ENCODE measurements at places on chromosomes 11 and 22.

DNA sequence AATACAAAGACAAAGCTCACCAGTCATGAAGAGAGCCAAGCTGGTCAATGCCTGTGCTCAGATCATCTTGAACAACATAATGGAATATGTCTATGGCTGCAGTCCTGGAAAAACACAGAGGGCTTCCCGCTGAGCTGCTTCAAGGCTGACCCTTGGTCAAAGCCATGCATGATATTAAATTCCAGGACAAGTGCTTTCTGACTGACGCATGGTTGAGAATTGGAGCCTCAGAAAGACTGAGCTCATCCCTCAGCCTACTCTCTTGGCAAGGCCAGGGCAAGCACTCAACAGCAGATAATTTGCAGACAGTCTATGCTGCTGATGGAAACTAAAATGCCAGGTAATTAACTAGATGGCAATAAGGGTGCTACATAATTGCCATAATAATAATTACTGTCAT is 89.2 kb downstream of the GALNT18 start:
- no peak for DNase-seq

DNA sequence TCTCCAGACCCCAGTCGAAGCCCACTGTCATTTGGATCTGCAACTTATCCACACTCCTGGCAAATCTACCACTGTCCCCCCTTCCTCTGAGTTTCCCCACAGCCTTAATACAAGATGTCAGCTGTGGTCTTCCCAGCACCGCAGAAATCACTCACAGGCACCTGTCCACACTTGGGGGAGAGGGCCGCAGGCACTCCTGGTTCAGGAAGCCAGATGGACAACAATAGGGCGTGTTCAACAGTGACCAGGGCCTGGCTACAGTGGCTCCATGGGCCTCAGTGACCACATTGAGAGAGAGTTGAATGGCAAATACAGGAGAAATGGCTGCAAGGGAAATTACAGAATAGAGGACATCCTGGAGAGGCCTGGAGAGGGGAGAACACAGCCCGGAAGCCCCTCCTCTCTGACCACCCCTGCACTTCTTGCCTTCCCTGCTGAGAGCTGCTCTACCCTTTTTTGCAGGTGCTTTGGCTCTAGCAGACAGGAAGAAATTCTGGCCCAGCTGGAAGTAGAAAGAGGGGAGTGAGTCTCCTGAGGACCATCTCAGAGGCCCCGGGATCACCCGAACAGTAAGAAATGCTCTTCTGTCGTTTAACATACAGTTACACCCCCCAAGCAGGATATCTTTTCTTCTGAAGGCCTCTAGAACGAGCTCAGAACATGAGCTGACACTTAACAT is 164.6 kb downstream of the FEZ1 start:
- DNase-seq = no peak

DNA sequence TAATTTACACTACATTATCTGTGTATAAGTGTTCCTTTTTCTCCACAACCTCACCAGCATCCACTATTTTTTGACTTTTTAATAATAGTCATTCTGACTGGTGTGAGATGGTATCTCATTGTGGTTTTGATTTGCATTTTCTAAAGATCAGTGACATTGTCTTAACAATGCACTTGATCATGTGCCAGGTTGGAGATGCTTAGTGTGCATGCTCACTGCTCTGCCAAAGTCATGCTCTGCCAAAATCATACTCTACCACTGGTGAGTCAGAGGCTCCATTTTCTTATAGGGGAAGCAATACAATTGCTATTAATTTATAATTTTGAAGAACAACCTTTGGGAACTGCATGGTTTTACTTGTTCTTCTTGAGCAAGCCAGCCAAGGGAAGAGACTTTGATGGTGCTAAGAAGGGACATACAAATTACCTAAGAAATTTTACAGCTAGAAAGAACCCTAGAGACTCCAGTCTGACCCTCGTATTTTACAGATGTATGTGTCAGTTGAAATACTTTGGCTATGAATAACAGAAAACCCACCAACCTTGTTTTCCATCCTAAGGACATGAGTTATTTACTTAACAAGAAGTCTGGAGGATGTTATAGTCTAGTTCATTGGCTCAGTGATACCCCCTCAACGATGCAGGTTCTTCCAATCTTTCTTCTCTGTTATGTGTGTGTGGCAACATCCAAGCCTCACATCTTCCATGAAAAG is 368.9 kb downstream of the DDX10 start:
- DNase-seq = no peak

- DNase-seq = no peak
Measured at GRCh38 chr11:27977031-27977430, 130.9 kb downstream of the KIF18A start.

GRCh38 chr11:130301002-130301401 is 13.7 kb downstream of the ZBTB44 start:
- DNase-seq = no peak

- DNase-seq = peak; percentile 24
Measured at GRCh38 chr22:46984751-46985506, 222.5 kb downstream of the TBC1D22A start.

DNA sequence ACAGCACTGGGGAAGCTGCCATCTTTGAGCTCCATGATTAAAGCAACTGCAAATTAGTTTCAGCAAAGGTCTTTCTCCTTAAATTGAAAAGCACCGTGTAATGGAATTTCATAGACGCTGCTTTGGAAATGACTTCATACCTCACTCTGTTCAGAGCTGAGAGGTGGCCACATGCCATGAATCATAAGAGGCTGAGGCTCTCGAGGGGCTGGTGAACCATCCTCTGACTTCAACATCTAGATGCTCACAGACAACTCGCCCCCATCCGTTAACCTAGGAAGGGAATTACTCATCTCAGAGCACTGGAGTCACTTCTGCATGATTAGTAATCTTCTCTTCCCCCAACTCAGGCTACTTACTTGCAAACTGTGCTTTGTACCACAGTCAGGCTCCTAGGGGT is 122.3 kb downstream of the RCN1 start:
- no peak for DNase-seq

GRCh38 chr11:19380375-19380774 is 139.6 kb upstream of the E2F8 start:
- DNase-seq = no peak

GRCh38 chr11:42526426-42526825 is 785.4 kb upstream of the API5 start:
- no peak for DNase-seq

DNA sequence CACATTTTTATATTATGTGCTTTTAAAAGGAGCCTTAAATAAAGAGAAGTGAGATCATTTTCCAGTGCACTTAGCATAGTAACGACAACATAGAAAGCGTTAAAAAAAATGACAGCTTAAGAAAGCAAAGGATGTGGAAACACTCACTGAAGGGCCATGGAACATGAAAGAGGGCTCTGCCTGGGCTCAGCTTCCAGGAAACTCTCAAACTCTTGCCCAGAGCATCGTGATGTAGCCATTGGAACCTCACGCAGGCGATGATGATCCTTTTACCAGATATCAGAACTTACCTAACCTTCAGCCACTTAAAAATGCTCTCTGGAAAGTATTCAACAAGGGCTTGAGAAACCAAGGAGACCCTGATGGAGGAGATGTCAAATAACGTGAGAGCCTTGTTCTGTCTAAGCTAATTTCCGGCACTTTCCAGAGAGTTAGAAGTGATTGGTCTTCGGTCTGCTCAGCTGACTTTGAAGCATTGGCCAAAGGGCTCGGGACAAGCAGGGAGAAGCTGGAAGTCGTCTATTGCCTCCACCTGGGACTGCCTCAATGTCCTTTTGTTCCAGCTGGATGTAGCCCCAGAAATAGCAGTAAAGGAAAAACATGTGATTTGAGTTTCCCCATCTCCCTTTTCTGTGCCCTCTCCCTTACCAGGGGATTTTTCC is 21.5 kb upstream of the ETS1 start:
- no peak for DNase-seq

- no peak for DNase-seq
Measured at GRCh38 chr11:14232652-14233051, 126.3 kb downstream of the RRAS2 start.

DNA sequence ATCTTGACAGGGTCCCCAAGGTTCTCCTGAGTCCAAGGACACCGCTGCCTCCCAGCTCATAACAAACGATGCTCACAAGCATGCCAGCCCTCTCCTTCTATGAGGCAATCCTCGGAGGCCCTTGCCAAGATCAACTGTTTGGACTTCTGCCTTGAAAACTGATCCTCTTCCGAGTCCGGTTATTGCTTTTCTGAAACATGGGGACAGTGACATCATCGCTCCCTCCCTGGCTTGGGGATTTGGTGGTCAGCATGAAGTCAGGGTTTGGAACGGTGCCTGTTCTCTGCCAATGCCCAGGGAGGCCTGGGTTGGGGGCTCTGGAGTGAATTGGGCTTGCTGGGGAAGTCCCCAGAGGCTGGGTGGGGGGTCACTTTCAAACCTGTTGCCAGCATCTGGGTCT is 149.3 kb downstream of the FBXO7 start:
- DNase-seq = no peak

- DNase-seq = no peak
Measured at GRCh38 chr11:15493921-15494620, 379.3 kb downstream of the INSC start.

- no peak for DNase-seq
Measured at GRCh38 chr11:22163394-22163797, 29.5 kb upstream of the ANO5 start.

DNA sequence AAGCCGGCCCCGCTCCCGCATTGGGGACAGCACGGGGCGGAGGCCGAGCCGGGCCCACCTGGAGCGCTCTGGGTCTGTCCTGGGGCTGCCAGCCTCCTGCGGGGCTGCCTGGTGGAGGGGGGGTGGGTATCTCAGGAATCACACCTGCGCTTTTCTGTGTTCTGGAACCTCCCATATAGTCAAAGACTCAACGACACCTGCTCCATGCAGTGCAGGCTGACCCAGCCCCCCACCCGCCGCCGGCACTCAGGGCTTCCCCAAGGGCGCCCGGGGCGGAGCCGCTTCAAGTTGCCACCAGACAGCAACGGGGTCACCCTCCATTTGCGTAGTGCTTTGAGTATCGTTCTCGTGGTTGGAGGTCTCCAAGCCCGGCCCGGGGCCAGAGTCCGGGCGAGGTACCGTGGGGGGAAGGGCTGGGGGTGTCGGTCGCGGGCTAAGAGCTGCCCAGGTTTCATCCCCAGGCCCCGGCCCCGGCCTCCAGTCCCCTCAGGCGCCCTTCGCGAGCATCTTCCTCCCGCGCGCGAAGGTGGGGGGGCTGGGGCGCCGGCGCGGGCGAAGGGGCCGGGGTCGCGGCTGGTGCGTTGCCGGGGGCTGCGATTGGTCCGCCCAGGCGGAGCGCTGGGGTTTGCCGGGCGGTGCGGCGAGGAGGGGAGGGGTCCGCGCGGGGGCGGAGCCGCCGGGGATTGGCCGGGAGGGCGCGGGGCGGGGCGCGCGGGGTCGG is 6.6 kb downstream of the TSPAN4 start:
- peak; percentile 80 for DNase-seq

DNA sequence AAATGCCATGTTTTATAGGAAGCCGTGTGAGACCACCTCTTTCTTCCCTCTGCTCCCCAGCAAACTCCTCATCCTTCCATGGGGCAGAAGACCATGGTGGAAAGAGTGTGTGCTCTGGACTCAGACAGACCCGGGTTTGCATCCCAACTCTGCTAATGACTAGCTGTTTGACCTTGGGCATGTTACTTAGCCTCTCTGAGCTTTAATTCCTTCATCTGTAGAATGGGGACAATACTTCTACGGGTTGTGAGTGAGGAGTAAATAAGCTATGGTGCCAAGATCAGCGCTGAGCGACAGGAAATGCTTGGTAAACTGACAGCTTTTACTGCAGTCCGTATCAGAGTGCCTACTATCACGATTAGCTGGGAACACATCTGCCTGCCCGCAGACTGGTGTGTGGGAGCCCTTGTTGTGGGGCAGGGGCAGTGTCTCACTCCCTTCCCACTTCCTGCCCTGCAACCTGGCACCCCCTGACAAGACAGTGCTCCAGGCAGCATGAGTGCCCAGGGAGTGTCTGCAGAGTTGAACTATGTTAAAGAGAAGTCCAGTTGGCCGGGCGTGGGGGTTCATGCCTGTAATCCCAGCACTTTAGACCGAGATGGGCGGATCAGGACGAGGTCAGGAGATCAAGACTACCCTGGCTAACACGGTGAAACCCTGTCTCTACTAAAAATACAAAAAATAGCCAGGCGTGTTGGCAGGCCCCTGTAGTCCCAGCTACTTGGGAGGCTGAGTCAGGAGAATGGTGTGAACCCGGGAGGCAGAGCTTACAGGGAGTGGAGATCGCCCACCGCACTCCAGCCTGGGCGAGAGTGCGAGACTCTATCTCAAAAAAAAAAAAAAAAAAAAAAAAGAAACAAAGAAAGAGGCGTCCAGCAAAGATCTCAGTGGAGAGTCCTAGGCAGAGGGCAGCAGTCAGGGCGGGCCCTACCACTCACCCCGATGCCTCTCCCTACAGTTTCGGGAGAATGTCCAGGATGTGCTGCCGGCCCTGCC is 2.2 kb downstream of the SEC14L2 start:
- no peak for DNase-seq

DNA sequence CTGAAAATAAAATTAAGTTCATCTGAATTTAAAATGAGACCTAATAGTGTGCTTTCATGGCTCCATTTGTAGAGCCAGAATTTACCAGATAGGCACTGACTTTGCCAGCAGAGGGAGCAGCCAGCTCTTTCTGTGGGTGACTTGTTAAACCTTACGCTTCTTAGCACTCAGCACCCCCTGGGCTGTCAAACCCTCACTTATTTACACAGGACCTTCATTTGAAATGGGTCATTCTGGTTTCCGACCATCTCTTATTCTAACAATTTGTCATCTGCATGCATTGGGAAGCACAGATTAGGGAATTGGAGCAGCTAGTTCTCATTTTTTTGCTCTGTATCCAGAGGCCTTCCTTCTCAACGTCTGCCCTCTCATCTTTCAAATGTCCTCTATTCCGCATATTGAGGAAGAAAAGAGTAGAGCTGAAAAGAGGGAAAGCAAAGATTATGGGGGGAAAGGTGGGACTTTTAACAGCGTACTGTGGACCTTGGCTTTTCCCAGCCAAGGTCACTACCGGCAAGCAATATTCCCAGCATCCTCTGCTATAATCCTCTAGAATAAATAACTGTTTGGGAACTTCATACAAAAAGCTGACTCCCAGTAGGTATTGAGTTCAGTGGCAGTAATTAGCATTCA is 3.1 kb downstream of the ASRGL1 start:
- peak; percentile 58 for DNase-seq

GRCh38 chr11:80722629-80723028 is 1281.8 kb upstream of the TENM4 start:
- no peak for DNase-seq

GRCh38 chr11:1843098-1843473 is 4.3 kb downstream of the TNNI2 start:
- no peak for DNase-seq

- DNase-seq = no peak
Measured at GRCh38 chr11:128324531-128325141, 262.7 kb downstream of the ETS1 start.
